ENCODE measurements at places on chromosomes 2 and 18. TPM values are rescaled to one million over a fixed set of nuclear protein-coding genes. Genes with fewer than 3 reads are reported as not detected.

GRCh38 chr2:11753886-11754699, 7.7 kb downstream of the LPIN1 start:
- DNase-seq = peak; percentile 87

- DNase-seq = no peak
Measured at GRCh38 chr2:40487602-40488001, 35.7 kb upstream of the SLC8A1 start.

DNA sequence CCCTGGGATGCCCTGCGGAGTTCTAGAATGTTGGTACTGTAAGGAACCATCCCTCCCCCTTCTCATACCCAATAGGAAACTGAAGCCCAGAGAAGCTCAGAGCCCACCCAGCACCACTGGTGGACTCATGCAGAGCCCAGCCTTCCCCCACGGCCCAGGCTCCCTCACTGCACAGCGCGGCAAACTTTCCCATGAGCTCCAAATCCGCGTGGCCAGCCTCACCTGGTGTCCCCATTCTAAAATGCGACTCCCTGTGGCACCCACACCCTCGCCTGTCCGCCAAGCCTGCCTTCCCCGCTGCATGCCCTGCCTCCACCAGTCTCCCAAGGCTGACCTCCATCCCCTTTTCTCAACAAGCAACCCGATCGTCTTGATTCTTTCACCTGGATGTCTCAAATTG, 51.1 kb downstream of the PTGR3 start:
- DNase-seq = no peak

DNA sequence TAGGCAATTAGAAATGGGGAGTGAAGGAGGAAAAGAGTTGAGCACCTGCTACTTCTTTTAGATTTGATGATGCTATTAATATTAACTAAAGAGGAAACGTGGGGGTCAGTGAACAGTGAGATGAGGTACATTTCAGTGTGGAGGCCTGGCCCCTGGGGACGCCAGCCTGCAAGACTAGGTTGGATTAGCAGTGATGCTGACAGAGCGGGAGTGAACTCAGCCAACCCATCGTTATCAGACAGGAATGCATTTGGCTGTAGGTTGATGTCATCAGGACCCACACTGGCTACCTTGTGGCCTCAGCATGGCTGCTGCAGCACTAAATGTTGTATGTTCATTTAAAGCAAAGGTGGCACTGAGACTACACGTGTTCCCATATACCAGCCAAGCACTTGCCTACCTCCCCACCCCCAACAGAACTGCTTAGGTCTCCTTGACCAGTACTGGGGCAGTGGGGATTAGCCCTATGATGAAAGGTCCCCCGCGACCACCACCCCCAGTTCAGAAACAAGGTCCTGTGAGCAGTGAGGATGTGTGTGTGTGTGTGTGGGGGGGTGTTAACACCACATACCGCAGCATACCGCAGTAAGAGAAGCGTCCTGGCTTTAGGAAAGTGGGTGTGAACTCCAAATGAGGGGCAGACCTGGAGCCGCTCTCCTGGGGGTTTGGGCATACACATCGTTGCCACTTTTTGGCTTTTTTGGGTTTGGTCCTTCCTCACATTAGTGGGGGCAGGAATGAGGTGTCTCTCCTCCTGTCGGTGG, 26.0 kb downstream of the DGKD start:
- DNase-seq = no peak

- DNase-seq = no peak
Measured at GRCh38 chr2:149828520-149829210, 241.1 kb upstream of the MMADHC start.

- no peak for DNase-seq
Measured at GRCh38 chr2:31322371-31322770, 88.4 kb downstream of the EHD3 start.

DNA sequence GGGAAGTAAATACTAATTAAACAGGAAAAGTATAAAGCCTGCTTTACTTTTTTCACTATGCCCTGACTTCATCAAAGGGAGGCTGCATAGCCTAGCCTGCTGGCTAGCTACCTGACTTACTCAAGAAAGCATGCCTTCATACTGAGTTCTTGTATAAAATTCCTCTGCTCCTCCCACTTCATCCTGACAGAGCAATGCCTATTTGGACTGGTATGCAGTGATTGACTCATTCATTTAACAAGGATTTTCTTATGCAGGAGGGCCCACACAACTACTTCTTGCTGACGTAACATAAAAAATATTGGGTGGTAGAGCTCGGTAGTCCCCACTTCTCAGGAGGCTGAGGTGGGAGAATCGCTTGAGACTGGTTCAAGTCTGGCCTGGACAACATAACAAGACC, 70.5 kb downstream of the PRPF40A start:
- DNase-seq = peak; percentile 39

GRCh38 chr2:119522671-119523070, 1.6 kb downstream of the SCTR start:
- DNase-seq = no peak

DNA sequence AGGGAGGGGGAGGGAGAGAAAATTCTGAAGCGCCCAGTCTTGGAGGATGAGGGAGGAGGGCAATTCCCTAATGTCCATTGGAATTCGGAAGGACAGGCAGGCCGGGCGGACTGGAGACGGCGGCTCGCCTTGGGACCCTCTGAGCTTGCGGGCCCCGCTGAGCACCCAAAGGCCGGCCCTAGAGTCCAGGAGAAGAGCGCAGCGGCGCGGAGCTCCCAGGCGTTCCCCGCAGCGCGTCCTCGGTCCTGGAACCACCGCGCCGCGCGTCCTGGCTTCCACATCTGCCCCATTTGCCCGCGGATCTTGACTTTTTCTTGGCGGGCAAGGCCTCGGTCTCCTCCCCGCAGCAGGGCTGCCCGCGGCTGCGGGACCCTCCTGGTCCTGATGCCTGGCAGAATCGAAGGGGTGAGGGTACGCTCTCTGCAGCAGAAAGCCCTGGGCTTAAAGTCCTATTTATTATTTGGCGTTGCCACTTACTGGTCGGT, 675 bp upstream of the MLPH start:
- no peak for DNase-seq

DNA sequence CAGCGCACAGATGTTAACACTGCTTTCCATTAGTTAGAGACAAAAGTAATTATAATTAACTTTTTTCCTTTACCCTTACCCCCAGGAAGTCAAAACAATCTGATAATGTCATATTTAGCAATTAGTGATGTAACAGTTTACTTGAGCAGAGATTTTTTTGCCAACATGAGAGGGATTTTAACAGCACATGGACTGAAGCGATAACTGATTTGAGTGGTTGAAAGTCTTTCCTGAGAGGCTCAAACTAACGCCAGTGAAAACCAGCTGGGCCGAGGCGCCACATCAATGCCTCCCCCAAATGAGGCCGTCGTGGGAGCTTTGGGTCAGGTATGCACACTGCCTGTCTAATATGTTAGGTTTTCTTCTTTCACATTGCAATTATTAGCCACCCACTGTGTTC, 469.9 kb upstream of the SMIM21 start:
- DNase-seq = no peak

DNA sequence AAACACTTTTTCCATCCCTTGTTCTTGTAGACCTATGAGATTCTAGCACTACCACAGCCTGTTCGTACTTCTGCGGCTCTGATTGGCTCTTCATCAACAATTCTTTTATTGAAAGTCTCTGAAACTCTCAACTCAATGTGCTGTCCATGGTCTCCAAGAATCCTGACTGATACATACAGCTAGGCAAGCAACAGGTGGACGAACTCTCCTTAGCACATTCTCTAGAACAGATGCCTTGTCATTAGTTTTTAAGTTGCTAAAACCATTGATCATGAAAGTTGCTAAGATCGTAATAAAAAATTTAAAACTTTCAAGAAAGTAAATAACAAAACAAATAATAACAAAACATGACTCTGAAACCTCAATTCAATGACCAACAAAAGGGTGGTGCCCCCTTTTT, 210.5 kb downstream of the EPHA4 start:
- DNase-seq = no peak

GRCh38 chr2:20723543-20723942, 56.6 kb downstream of the GDF7 start:
- peak; percentile 63 for DNase-seq

DNA sequence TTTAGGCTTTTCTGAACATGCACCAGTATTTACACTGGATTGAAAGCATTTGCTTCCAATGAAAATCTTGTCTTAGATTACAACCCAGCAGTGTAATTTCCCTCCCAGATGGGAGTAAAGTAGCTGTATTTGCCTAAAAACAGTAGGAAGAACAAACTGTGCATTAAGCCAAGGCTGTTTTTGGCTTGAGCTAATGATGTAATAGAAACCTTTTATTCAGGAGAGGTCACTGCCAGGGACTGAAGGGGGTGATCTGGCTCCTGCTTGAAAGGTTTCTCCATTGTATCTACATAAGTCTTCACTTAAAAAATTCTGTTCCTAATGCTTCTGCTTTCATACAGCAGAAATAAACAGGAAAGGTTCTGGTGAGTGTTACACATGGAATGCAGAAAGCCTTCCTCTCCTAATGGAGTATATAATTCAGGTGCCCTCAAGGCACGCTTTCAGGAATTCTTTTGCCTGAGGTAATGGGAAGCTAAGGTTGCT, 74.4 kb downstream of the MEIS1 start:
- no peak for DNase-seq

DNA sequence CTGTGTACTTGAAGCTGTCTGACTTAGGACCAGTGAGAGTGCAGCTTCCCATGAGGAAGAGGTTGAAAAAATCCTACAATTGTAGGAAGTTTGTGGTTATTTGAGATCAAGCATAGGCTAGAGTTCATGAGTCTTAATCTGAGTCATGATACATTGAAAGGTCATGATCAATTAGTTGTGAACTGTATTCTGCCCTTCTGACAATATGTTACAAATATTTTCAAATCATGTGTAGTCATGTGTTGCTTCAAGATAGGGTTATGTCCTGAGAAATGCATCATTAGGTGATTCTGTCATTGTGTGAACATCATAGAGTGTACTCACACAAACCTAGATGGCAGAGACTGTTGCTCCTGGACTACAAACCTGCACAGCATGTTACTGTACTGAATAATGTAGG, 68.4 kb upstream of the MFF start:
- no peak for DNase-seq

- DNase-seq = no peak
Measured at GRCh38 chr18:59101830-59102414, 37.8 kb upstream of the SEC11C start.

DNA sequence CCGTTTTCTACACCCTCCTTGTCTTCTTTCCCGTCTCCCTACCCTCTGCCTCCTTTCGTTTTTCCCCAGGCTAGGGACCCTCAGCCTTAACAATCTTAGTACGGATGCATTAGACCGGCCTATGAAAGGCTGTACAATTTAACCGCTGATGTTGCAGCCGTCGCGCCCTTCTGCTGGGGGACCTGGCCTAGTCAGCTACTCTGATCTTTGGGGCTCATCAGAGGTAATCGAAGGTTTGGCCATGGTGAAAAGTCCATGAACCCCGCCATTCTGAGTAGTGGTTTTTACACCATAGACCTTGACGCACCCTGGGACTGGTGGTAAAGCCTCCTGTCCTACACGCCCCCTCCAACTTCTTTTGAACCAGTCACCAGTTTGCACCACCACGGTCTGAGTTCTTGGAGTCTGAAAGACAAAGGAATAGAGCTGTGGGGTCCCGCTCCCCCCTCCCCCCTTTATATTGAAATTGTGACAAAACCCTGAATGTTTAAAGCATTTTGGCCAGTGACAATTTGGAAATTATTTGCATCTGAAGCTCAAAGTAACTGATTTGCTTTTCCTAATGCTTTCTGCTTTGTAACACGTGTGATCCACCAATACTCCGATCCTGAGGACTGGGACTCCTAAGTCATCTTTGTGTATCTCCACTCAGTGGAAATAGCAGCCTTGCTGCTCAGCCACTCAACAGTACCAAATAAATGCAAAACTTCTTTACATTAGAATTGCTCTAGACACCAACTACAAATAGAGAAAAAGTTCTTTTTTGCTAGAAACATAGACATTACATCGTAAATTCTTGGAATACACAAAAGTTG, 642 bp upstream of the SRSF7 start:
- DNase-seq = no peak

DNA sequence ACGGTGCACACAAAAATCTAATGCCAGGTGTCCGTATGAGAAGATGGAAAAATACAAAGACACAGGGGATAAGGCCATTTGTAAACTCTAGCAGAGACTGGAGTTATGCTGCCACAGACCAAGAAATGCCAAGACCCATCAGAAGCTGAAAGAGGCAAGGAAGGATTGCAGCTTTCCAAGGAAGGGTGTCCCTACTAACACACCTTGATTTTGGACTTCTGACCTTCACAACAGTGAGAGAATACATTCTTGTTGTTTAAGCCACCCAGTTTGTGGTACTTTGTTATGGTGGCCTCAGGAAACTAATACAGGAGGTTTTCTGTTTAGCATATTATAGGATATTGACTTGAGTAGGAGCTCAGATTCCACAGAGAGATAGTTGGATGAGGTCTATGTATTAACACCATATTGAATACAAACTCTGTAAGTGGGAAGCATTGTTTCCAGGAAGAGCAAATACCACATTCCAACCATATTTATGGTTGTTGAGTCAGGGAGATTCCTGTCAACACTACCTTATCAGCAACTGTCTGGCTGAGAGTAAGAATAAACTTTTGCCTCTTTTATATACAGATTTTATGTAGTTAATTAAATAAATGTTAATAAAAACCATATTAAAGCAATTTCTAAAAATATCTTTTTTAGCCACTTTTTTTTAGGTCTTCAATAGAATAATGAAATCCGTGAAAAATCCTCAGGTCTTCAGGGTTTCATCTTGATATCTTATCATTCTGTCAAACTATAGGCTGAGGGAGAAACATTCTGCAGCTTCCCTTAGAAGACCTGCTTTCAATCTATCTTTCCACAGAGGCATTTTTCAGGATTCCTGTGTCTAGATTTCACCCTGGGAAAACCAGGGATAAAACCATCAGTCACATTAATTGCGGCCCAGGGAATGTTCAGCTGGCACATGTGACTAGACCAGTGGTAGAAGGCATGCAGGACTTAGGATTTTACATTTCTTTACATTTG, 35.4 kb upstream of the HNMT start:
- no peak for DNase-seq

DNA sequence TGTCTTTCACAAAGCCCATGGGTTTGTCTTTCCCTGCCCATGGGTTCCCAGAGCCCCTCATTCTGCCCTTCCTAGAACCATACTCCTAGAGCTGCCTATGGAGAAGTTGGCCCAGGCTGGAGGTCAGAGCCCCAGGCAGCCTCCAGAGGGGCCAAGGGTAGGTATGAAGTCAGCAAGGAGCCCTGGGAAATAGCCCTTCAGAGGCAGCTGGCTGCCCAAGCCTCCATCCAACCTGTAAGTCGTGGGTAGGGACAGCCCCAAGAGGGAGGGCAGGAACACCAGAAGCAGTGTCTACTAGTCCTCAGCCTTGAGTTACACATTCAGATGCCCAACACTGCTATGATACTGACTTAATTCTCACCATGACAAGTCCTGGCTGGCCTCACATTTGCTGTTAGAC, 49.5 kb downstream of the TMEM247 start:
- DNase-seq = no peak

Gene GCC2
- 26.7 TPM for total RNA-seq

Gene IL36RN
- total RNA-seq = not detected

Gene SLC30A3
- total RNA-seq = 17.9 TPM

Gene TNFAIP6
- total RNA-seq = not detected

Measured in dermis blood vessel endothelial cell (primary cell).